ENCODE measurements at places on chromosomes 12 and 14. TPM values are rescaled to one million over a fixed set of nuclear protein-coding genes. Genes with fewer than 3 reads are reported as not detected.
A peak's percentile ranks its signal among the peaks of the same experiment; 100 is the strongest.

DNA sequence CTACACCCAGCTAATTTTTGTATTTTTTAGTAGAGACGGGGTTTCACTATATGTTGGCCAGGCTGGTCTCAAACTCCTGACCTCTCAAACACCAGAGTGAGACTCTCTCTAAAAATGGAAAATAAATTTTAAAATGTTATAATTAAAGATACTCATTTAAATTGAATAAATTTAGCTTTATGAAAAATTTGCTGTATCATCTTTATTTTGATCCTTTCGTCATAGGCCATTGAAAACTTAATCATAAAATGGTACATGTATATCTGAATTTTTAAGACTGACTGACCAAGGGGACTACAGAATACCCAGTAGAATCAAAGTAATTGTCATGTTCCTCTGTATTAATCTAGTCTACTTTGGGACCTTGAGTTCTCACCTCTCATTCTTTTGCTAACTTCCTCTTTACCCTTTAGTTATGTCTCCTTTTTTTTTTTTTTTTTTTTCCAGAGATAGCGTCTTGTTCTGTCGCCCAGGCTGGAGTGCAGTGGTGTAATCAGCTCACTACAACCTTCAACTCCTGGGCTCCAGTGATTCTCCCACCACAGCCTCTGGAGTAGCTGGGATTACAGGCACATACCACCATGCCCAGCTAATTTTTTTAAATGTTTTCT is 9.5 kb downstream of the RAB5B start:
- no peak for ATAC-seq

GRCh38 chr12:117967043-117967442 is 1.7 kb downstream of the KSR2 start:
- ATAC-seq, result no peak

DNA sequence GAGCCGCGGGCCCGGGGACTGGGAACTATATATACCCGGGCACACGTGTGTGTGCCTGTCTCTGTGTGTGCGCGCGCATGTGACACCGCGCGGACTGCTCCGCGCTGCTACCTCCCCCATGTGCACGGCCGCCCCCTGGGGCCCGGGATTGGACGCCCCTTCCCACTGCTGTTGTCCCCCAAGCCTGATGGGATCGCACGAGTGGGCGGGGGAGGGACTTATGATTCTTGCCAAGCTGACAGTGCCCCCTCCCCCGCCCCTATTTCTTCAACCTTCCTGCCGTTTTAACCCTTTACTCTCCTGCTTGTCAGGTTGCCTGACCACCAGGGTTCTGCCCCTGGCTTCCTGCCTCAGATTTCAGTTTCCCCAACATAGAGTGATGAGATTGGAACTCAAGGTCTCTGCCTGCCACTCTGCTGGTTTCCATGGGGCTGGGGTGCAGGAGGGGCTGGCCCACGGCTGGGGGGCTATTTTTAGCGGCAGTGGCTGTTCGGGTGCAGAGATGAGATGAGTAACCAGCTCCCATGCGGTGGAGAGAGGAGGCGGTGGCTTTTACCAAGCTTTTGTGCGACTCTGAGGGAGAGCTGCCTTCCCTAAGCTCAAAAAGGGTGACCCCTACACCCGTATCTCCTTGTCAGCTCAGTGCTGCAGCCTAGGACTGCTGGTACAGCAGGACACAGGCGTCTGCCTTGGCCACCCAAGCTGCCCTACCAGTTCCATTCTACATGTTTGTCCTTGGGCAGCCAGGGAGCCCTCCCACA is at the start of gene DDN:
TSS of gene DDN (minus strand) at position 5 of the 761 bp plus-strand sequence. CDS start 88 bp downstream, outside the sequence.
- peak; percentile 32 for ATAC-seq

- no peak for ATAC-seq
Measured at GRCh38 chr12:100199023-100199346, 1.6 kb upstream of the ACTR6 start.

GRCh38 chr14:93936926-93937325 is 9.8 kb downstream of the FAM181A start:
- ATAC-seq, result no peak

ITPK1 gene
- 16.2 TPM for total RNA-seq

IL22 gene
- not detected for total RNA-seq

Measured in motor neuron (in vitro differentiated cells).